Transverse colon (tissue), 4 donors: ENCODE measurements at places on chromosomes 7 and 10.

- no peak for DNase-seq
These were observed 103.5 kb upstream of the FAM3C start for GRCh38 chr7:121499624-121500023.

DNA sequence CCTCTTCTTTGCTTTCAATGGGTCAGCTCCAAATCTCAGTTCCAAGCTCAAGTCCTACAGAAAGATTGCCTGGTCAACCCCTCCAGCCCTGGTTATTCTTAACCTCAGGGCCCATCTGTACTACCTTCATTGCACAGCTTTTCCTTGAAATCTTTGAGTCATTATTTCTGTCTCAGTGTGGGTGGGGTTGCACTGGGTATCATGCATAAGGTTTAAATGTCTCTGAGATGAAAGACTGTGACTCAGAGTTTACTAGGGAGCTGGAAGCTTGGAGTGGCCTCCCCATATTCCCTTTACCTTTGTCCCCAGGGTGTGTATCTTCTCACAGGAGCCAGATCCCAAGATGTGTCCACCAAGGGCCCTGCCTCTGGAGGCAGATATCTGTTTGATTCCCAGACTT is 3.3 kb upstream of the OR6V1 start:
- DNase-seq = no peak

GRCh38 chr10:24718031-24718855 is 5.4 kb downstream of the ARHGAP21 start:
- DNase-seq = no peak

DNA sequence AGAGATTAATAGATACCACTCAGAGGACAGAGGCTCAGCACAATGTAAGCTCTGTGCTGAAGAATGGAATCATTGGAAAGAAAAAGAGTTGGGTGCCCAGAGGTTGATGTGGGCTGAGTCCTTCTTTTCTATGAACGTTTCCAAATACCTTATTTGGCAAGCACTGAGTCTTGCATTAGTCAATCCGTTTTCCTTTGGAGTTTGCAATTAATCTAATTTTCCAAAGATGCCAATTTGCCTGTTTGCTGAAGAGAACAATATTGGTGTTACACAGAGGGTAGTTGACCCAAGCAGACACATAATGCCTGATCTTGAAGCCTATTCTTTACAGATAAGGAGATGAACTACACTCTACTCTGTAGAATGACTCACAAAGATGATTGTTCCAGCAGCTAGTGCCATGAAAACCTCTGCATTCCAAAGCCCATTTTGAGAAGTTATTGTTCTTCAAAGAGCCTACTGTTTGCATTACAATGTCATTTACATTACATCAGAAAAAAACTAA is 55.4 kb upstream of the MET start:
- no peak for DNase-seq

DNA sequence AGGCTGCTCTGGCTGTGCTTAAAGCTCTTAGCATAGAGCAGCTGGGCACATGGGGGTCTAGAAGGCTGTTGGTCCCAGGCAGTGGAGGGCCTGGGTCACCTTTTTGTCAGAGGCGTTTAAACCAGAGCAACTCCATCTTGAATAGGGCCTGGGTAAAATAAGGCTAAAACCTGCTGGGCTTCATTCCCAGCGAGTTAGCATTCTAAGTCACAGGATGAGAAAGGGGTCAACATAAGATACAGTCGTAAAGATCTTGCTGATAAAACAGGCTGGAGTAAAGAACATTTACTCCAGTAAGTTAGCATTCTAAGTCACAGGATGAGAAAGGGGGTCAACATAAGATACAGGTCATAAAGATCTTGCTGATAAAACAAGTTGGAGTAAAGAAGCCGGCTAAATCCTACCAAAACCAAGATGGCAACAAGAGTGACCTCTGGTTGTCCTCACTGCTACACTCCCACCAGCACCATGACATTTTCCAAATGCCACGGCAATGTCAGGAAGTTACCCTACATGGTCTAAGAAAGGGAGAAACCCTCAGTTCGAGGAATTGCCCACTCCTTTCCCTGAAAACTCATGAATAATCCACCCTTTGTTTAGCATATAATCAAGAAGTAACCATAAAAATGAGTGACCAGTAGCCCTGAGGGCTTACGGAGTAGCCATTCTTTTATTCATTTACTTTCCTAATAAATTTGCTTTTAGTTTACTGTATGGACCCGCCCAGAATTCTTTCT is 96.8 kb upstream of the PCBD1 start:
- no peak for DNase-seq

DNA sequence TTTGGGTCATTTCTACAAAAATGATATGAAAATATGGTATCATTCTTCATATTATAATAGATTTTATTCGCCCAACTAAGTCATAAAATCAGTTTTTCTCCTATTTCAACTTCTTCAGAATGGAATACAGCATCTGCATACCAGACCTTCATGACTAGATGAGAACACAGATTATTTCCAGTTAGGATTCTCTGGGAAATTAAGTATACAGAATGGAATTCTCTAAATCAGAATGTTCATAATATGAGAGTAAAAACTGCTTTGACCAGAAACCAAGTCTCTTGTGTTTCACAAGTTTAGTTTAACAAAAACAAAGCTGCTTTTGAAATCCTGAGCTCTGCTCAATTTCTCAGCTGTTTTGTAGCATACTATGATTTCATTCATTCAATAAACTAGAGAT is 160.3 kb upstream of the SEMA3A start:
- no peak for DNase-seq

GRCh38 chr7:126689037-126689436 is 563.7 kb downstream of the GRM8 start:
- no peak for DNase-seq

DNA sequence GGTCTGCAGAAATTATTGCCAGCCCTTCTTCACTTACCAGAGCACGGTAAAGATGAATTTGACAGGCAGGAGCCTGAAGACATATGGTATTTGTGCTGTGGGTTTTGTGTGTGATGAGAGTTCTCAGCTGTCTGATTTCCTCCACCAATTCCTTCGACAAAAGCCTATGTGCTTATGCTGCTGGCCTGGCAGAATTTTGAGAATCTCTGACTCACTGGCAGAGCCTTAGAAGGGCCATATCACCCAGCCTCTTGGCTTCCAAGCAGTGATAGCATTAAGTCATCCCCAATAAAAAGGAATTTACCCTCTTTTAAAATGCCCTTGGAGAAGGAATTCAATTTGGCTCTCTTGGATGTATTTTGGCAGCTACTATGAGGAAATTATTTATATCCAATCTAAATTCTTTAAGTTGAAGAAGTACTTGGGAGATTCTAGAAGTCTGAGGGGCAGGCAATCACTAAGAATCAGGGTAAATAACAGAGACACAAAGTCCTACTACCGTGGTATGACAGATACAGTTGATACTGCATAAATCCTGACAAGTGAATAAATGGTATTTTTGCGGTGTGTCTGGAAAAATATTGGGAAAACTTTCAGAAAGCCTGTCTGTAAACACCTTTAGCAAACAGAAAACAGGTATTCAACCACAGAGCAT is 68.6 kb upstream of the EFCAB10 start:
- DNase-seq = no peak

DNA sequence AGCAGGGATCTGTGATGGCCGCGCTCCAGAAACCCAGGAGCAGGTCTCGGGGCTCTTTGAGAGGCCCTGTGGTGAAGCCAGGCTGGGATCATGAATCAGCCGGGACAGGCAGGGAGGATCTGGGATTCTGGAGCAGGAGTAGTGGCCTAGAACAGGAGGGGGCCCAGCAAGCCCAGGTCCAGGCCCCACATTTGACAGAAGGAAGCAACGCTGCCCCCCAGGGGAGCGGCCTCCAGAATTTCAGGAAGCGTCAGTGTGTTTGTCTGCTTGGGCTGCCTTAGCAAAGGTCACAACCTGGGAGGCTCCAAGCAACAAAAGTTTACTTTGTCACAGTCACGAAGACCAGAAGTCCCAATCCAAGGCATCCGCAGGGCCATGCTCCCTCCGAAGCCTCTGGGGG is 36.8 kb downstream of the CLRN3 start:
- no peak for DNase-seq

DNA sequence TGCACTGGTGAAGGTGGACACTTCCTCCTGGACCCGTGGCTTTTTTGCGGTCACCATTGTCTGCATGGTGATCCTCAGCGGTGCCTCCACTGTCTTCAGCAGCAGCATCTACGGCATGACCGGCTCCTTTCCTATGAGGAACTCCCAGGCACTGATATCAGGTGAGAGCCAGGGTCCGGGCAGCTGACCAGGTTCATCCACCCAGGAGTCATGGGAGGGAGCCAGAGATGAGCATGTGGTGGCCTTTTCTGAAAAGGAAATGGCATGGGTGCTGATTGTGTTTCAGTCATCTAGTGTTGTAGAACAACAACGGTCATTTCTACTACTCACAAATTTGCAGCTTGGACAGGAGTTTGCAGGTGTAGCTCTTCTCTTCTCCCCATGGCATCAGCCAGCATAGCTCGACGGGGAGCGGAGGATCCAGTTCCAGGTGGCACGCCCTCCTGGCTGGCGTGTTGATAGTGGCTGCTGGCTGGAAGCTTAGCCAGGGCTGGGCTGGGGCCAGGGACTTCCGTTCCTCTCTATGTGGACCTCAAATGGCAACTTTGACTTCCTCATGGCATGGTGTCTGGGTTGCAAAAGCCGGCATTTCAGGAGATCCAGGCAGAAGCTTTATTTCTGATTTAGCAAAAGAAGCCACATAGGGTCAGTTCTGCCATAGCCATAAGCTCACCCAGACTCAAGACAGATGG is 32.7 kb downstream of the SLC29A3 start:
- DNase-seq = peak; percentile 66

DNA sequence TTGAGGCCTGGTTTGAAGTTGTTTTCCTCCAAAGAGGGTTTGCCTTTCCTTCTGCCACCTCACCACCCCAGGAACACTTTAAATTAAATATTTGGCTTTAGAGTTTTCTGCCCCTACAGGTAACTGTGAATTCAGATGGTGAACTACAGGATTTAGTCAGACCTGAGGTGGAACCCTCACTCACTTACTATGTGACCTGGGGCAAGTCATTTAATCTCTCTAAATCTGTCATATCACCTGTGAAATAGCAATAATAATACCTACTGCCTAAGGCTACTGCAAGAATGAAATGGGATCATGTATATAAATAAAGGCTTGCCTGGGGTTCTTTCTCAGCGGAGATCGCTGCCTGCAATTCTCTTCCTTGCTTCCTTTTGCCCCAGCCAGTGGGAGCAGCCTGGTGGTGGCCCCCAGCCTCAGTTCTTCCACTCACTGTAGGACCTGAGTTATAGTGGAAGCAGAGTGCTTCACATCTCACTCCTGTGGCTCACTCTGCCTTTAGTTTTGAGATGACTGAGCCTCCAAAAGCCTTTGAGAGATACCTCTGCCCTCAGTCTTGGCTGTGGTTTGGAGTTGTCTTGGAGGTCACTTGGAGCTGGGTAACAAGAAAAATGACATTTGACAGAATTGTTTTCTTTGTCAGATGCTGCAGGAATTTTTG is 6.1 kb upstream of the ANKRD2 start:
- DNase-seq = no peak

DNA sequence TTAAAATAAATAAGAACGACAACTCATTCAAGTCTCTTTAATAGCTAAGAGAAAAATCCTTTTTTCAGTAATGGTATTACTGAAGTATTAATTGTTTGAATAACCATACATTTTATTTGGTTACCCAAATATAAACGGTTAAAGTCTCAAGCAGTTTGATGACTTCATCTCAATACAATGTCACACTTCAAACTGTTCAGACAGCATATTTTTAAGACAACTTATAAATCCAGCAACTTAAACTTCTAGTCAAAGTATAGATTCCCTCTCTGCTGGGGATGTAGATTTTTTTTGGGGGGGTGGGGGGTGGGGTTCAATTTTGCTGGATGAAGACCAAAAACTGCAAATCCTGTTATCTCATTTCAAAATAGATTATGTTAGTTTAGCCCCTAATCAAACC is 42.0 kb downstream of the GNA12 start:
- no peak for DNase-seq

DNA sequence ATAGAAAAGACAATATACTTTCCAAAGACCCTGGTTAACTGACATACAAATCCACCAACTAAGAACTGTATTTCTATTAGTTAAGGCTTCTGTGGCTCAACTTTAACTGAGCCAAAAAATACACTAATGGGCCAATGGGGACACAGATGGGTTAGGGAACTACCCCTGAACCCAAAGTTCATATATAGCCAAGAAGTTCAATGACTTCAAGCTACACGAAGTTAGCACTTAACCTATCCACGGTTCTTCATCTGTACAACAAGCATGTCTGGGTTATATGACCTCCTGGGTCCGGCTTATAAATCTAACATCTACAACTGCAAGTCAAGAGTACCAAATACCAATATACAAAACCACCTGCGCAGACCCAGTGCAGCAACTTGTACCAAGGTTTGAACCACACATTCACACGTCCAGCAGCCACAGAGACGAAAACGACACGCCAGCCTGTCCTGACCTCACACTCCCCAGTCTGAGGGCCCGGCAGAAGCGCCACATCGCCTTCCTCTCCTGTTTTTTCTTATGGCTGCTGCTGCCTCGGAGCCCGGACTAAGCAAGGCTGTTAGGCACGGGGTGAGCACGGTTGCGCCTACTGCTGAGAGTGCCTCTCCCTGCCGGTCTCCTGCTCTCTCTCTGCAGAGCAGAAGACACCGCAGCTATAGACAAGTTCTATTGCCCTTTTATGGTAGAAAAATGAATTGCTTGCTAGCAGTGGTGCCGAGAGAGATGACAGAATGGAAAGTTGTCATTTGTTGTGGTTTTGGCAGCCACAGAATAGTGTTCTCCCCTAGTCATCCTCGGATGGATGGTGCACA is 86.3 kb downstream of the RNF216 start:
- peak; percentile 53 for DNase-seq

DNA sequence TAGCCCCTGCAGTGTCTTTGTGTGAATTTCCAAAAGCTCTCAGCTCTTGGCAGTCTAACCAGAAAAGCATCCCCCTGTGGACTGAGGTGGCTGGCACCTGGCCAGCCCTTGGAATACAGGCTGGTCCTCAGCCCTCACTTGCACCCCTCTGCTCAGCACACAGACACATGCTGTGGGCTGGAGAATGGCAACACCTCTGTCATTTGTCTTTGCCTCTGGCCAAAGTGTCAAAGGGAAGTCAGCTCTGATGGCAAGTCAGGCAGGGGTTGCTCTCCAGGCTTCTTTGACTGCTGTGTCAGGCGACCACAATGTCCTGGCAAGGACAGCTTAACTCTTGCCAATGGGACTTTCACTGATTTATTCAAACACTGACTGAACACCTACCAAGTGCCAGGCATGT is 724.8 kb downstream of the INHBA start:
- DNase-seq = no peak

- DNase-seq = no peak
These were observed 101.1 kb upstream of the ABCB5 start for GRCh38 chr7:20514364-20514763.

DNA sequence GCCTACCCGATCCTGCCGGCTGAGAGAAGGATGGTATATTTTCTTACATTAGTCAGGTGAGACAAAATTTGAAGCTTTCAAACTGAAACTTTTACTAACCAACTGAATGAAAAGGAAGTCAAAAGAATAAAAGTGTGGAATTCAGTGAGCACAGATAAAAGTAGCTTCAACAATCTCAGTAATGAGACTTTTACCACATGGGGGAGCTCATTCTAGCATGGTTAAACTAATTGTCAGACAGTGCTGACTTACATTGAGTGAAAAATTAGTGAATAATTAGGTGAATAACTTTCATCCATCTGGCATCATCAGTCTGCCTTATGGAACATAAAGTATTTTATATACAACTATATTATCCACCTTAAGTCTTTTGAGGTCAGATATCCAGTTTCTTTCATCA is 8.4 kb downstream of the FAM237B start:
- DNase-seq = no peak
